CD4-positive, alpha-beta memory T cell (primary cell): ENCODE measurements at places on chromosomes 1 and 21.

GRCh38 chr1:223706077-223706973 is 6.0 kb upstream of the CAPN2 start:
- DNase-seq: no peak

DNA sequence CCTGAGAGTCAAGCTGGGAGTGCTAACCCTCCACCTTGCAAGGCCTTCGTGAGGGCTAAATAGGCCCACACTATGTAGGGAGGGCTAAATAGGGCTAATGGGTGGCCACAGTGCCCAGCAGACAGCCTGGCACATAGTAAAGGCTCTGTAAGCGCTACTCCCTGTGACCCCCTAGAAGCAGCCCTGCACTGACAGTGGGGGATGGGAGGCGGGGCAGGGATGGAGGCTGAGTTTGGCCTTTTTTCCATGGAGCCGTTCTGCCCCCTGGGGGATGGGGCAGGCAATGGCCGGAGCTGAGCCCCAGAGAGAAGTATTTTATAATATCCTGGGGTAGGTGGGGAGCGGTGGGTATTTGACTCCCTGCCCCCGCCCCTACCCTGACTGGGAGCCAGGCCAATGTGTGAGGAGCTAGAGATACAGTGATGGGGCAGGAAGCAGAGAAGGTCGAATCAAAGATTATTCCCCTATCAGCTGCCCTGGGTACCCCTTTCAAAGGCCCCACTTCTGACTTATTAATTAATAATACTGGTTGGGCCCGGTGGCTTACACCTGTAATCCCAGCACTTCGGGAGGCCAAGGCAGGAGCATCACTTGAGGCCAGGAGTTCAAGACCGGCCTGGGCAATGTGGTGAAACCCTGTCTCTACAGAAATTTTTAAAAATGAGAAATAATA is 42.3 kb downstream of the LACTBL1 start:
- no peak for DNase-seq

DNA sequence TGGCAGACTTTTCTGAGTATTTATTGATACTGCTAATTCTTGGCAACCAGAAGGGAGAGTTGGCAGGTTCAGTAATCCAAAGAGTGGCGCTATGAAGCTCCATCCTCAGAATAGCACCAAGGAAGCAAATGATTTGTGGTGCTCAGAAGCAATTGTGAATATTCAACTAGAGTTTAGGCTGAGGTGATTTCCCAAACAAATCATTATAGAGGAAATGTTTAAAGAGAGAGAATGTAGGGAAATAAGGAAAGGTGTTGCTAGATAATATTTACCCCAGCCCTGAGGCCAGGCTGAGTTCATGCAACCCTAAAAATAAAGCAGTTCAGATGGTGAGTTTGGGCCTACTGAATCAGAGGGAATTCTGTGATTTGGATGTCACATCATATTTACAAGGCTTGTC is 363.4 kb upstream of the PLXNA2 start:
- DNase-seq: no peak

- no peak for DNase-seq
These were observed 23.5 kb downstream of the DNAJC6 start for GRCh38 chr1:65332821-65333220.
